ENCODE measurements at places on chromosomes 2 and 18.

GRCh38 chr2:42068571-42069178, 20.9 kb downstream of the PKDCC start:
- no peak for DNase-seq

- no peak for DNase-seq
Measured at GRCh38 chr18:76823161-76823538, 793 bp downstream of the ZNF236 start.

GRCh38 chr2:105142239-105142638, 99.3 kb upstream of the GPR45 start:
- no peak for DNase-seq

DNA sequence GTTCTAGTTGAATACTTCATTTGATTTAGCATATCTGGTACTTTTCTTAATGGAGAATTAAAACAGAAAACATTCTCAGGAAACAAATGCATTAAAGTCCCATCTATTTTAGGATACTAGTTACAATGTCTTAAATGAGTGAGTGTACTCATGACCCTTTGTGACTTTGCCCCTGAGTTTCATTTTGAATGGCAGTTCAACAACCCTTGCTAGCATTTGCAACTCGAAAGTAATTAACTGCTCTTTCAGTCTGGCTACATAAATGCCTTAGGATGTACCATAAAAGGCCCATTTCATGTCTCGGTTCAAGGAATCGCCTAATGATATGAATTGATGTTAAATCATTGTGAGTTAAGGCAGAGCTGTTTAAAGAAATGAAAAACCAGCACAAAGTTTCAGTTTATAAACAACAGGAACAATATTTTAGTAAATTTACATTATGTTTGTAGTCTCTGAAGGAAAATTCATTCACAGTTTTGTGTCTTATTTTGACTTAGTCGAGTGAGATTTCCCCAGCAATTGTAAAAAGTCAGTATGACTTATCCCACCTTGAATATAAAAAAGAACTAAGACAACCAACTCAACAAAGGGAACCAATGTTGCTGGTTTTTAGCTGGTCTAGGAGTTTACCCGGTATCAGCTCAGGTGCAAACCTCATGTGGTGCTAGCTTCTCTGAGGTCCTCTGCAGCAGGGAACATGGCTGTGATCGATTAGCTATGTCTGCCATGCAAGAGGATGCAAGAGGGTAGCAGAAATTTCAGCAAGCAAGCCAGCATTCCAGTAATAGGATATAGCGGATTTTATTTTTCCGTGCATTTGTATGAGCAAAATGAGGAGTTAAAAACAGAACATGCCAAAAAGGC, 386.2 kb downstream of the PTPRM start:
- no peak for DNase-seq

- DNase-seq, result no peak
Measured at GRCh38 chr18:48790869-48791635, 159.7 kb downstream of the SMAD7 start.

- DNase-seq, result no peak
Measured at GRCh38 chr2:23359631-23360567, 25.1 kb upstream of the KLHL29 start.

Data from fibroblast of upper back skin (primary cell).